ENCODE measurements at places on chromosomes 1 and 21.

- no peak for DNase-seq
Measured at GRCh38 chr1:155295942-155296267, 5.3 kb downstream of the PKLR start.

GRCh38 chr1:204887846-204888245 is 17.2 kb downstream of the NFASC start:
- DNase-seq: no peak

GRCh38 chr1:201791051-201791778 is 37.7 kb upstream of the IPO9 start:
- DNase-seq: no peak

DNA sequence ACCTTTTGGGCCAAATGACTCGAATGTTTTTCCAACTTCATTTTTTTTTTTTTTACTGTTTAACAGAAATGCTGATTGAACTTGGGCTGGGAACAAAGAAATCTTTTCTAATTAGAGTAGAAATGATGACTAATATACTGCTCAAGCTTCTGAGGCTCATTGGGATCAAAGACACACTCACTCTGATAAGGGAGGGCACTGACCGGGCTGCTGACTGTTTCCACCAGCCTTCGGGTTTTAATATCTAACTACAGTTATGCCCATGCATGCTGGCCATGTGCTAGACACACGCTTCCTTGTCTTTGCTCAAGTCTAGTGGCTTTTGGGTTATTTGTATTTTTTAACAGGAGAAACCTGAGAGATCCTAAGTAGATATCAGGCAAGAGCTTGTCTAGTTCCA is 16.8 kb downstream of the ZBTB18 start:
- no peak for DNase-seq
